ENCODE measurements at places on chromosomes 12 and 14.

DNA sequence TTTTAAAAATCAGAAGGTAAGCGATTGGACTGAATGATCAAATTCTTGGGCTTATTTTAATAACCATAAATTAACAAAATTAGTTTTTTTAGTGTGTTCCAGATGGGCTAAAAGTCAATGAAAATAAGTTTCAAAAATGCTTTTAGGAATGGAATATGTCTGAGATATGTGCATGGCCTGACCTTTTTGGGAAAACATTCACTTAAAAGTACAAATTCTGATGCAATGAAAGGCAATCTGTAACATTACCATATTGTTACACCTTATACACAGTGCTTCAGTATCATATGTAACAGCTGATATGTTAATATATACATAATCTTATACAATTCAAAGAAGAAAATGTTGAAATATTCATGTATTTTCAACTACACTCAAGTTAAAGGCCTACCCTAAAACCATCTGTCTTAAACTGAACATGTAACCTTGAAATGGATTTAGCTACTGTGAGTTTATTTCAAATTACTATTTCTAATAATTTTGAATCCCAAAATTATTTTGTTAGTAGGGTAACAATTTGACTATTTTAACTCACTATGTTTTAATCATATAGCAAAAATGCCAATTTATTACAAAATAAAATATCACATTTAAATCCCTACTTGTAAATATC is 84.8 kb downstream of the EEA1 start:
- no peak for DNase-seq

- DNase-seq, result no peak
These were observed 15.9 kb upstream of the FAR2 start for GRCh38 chr12:29133181-29133580.

DNA sequence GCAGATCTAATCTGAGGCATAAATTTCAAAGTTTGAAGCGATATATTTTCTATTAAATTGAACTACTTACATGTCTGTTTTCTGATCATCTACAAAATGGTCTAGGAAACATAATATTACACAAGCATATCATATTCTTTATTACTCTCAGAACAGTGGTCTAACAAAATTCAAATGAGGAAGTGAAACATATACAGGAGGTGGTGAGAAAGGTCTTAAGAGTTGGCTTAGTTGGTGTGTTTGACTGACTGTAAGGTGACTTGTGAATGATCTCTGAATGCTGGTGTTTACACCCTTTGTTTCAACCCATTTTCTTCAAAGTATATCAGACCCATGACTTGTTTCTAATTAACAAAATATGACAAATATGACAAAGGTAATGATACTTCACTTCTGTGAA is 1156.8 kb downstream of the SLC16A7 start:
- DNase-seq, result no peak

DNA sequence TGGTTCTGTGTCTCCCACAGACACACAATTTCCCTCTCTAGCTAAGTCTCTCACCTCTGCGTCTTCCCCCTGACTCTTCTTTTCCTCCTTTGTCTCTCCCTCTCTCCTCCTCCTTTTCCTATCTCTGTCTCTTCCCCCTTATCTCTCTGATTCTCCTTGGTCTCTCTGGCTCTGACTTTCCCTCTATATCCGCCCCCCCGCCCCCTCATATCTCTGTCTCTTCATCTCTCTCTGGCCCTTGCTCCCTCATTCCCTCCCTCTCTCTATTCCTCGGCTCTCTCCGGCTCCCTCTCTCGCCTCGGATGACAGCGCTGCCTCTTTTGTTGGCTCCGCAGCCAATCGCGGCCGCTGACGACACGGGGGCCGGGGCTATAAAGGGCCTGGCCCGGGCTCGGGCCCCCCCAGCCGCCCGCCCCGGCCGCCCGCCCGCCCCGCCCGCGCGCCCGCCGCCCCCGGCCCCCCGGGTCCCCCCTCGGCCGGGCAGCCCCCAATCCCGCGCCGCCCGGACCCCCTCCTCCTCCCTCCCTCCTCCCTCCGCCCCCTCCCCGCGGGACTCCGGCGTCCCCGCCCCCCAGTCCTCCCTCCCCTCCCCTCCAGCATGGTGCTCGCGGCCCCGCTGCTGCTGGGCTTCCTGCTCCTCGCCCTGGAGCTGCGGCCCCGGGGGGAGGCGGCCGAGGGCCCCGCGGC is at the start of gene GDF11:
Gene GDF11 (plus strand): TSS at position 404 of the 687 bp plus-strand sequence. CDS start 195 bp downstream, at position 599.
- peak; percentile 89 for DNase-seq

DNA sequence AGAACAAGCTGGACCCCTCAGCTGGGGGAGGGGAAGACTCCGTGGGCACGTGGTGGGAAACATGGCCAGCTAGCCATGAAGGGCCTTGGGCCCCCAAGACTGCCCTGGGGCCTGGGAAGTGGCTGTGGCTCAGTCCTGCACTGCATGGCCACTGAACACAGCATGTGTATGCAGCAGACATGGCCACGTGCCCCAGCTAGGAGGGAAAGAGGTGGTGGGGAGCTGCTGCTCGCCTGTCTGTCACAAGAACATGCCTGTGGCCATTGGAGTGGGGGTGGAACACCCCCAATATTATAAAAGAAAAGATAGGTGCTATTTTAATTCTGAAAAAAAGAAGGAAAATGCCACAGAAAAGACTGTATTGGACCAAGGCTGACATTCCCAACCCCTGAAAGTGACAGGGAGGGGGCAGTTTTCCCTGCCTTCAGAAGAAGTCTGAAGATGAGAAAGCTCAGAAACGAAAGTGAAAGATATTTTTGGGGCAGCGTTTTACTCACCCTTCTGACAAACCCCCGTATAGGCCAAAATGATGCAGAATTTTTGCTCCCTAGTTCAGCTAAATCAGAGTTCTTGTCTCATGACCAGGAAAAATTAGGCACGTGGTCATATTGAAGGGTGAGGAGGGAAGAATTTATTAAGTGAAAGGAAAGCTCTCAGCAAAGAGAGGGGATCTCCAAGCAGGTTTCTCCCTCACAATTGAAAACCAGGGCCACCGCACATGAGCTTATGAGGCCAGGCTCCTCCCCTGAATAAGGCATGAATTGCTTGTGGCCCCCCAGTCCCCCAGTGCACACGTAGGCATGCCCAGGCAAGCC is 35.2 kb upstream of the PCNX1 start:
- DNase-seq, result no peak

DNA sequence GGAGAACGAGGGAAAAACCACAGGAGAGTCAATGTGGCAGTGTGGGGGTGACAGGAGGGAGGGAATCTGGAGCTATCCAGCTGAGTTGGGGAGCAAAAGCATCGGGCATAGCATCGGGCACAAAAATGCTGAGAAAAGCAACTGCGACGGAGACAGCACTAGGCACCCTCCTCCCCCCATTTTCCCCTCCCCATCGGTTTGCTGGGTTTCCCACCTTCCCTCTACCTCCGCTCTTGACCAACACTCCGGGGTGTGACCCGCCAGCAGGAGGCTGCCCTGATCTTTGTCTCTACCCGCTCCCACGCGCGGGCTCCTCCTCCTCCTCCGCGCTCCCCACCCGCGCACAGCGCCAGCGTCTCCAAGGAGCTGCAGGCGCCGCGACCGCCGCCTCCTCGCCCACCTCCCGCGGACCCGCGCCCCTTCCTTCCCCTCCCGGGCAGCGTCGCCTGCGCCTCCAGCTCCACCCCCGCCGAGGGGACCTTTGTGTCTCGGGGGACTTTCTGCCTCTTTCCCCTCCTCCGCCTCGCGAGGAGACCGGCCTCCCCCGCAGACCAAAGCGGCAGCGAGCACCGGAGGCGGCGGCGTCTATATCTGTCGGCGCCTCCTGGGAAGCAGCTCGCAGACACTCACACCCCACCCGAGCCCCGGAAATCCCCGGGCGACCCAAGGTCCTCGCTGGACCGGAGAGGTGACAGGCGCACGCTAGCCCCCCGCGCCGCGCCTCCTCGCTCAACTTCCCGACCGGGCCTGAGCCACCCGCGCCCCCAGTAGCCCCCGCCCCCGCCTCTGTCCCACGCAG is 920 bp downstream of the CDK17 start:
- peak; percentile 67 for DNase-seq

DNA sequence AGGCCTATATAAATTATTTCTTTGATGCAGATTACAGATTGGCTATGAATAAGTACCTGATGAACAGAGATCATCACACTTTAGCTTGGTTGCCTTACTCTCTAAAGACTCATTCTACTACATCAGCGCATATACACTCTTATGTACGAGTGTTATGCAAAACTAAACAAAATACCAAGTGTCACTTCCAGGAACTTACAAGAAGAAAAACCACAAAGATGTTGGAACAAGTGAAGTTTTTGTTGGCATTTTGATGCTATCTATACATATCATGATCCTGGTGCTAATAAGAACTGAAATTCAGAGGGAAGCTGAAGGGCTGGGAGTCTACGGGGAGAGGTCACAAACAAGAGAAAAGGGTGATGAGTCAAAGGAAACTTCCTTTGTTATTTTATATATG is 47.9 kb upstream of the CERS5 start:
- DNase-seq, result no peak

DNA sequence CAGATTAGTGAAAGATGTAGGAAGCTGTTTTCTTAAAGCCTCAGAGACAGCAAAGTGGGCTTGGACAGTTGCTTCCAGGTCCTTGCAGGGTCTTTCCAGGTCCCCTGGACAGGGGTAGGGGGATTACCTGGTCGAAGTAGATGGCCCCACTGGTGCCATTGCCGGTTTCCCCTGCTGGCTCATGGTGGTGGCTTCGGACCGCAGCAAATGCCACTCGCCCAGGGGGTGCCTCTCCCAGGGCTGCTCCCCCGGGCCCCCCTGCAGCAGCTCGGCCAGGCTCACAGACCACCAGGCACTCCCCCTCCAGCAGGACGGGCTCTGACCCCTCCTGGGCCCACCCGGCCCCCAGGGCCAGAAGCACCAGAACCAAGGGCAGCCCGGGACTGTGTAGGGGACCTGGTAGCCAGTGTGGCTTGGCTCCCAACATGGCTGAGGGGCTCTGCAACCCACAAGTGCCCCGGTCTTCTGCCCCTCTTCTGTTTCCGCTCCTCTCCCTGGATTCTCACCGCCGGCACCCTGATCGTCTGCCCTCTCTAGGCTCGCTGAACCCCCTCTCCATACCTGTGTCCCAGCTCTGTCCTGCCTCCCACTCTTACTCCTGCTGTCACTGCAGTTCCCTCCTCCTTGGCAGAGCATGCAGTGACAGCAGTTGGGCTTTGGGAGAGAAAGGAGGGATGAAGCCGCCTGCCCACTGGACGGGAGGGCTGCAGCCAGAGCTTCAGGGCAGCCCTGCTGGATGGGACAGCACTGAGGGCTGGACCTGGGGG is 657 bp downstream of the CBLN3 start:
- peak; percentile 26 for DNase-seq

DNA sequence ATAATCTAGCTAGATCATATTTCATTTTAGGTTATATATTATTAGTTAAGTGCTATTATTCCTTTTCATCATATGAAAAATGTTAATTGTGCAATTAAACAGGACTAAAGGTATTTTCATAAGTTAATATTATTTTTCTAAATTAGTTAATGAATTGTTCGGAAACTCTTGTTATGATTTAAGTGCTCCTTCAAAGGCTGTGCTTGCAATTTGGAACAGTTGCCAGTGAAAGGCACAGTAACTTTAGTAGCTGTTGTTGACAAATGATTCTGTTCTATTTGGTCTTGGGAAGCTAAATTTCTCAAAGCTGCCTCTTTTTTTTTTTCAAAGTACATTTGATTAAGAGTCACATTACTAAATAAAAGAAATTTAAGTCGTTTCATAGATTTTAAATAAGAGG is 40.7 kb downstream of the PTPRQ start:
- DNase-seq, result no peak

DNA sequence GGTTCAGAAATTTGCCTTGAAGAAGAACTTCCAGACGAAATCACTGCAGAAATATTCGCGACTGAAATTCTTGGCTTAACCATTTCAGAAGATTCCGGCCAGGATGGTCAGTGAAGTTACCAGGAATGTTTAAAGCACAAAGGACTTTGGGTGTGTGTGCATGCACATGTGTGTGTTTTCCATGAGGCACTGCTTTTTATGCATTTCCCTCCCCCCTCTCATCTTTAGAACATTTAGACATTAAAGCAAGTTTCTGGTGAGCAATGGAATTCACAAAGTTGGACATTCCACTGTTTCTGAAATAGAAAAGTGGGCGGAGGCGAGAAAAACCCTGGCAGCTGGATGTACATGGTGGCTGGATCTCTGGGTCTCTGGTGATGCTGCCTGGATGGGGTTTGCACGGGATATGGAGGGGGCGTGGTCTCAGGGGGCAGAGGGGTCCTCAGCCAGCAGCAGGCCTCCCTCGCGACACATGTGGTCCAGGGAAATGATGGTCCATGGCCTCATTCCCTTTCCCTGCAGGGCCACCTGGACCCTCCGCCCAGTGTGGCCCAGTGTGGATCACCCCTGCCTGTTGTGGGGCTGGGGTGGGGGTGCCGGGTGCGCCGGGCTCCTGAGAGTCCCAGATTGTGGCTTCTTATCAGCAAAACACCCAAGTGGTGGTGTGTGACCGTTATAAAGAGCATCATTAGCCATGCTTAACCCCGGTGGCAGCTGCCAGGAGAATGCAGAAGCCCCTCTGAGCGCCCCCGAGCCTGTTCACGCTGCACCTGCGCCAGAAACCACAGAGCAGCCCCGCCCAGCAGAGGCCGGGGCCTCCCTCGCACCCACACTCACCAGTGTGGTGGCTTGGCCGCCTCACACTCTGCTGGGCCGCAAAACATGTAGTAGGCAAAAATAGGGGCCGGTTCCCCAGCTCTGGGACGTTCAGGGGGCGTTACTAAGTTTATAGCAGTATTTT is 17.8 kb upstream of the BCL7A start:
- no peak for DNase-seq

GRCh38 chr14:92734618-92735017 is 13.8 kb downstream of the LGMN start:
- DNase-seq, result no peak

DNA sequence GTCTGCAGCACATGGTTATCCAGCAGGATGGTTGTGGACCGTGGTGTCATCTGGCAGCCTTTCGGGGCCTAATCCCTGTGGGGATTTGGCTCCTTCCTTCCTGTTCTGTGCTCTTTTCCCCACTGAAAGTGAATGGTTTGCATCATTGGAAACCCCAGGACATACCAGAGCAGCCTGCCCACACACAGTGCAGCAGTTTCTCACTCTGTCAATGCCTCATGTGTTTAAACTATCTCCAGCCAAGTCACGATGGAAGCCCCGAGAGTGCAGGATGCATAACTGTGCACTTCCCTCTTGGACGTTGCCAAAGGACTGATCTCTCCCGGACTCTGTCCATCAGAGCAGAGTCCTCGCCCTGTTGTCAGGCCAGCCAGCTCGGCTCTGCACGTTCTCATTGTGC is 29.0 kb upstream of the AMN start:
- DNase-seq, result no peak

- DNase-seq, result no peak
These were observed 2.1 kb downstream of the SLC39A2 start for GRCh38 chr14:21001218-21001617.

DNA sequence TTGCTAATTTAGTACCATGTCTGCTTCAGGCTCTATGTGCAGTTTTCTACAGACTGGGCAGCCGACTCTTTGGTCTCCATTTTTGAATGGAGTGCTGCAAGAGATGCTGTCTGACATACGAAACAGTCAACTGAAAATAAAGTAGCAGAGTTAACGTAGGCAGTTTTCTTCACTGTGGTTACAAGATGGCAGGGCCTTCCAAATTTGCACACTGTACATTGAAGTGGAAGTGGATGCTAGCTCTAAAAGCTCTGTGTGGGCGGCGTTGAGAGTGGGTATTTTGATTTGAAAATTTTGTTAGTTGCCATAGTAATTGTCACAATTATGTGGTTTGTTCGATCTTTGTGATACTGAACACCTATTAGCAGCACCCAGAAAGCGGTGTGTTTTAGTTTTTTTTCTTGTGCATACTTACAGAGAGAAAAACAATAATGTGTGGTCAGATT is 154.9 kb upstream of the ATP2B1 start:
- no peak for DNase-seq
